MCF 10A (cell line): ENCODE measurements at places on chromosomes 7 and 10.

DNA sequence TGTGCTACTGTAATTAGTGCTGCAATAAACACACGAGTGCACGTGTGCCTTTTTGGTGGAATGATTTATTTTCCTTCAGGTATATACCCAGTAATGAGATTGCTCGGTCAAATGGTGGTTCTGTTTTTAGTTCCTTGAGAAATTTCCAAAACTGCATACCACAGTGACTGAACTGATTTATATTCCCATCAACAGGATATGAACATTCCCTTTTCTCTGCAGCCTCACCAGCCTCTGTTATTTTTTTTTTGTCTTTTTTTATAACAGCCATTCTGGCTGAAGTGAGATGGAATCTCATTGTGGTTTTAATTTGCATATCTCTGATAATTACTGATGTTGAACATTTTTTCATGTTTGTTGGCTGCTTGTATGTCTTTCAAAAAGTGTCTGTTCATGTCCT lies 922.9 kb upstream of the LRRN3 start:
- DNase-seq, result no peak

GRCh38 chr7:923108-924041 lies 31.1 kb downstream of the ADAP1 start:
- DNase-seq, result no peak

GRCh38 chr10:95840121-95840520 lies 67.7 kb upstream of the CC2D2B start:
- no peak for DNase-seq

- DNase-seq, result no peak
Measured at GRCh38 chr7:12581897-12582296, 11.4 kb downstream of the SCIN start.

DNA sequence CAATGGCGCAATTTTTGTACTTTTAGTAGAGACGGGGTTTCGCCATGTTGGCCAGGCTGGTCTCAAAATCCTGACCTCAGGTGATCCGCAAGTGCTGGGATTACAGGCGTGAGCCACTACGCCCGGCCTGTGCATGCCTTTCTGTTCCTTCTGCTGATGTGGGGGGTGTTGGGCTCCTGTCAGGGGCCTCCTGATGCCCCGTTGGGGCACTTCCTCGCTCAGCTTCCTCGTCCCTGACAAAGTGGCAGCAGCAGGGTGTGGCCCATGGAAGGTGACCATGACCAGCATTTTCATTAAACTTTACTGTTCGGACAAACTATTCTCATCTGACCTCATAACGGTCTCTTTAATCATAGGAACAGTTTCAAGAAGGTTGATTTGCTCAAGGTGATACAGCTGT lies 69.4 kb downstream of the TBXAS1 start:
- no peak for DNase-seq

DNA sequence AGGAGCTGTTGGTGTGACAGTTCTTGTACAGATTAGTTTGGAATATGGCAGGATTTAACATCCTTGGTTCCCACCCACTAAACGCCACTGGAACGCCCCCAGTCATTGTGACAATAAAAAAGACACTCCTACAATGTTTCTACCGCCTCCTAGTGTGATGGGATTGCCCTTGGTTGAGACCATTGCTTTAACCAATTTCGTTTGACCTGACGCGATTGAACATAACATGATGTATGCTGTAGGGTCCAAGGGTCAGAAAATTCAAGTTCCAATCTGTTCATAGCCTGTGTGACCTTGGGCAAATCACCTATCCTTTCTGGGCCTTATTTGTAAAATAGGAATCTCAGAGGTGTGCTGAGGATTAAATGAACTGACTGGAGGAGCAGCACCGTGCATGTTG lies 12.5 kb downstream of the MXI1 start:
- no peak for DNase-seq

DNA sequence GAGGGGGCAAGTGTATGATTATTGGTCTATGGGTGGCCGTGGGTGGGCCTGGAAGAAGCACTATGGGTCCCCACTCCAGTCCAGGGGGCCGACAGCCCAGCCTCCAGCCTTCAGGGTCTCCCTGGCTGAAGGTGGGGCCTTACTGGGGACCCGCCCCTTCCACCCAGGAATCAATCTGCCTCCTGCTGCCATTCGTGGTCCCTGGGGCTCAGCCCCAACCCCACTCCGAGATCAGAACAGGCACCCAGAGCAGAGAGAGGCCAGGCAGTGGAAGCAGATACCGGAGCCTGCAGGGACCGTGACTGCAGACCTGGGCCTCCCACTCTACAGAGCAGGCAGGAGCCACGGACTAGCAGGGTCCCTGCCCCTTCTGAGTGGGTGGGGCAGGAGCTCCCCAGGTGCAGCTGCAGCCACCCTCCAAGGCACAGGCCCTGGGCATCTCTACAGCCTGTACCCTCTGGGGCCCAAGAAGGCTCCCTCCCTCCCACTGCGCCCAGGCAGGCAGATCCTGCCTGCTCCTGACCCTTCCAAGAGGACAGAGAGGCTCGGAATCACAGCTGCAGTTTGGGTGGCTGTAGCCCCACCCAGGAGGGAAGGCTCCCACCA lies 13.6 kb upstream of the FOXL3 start:
- DNase-seq, result no peak

DNA sequence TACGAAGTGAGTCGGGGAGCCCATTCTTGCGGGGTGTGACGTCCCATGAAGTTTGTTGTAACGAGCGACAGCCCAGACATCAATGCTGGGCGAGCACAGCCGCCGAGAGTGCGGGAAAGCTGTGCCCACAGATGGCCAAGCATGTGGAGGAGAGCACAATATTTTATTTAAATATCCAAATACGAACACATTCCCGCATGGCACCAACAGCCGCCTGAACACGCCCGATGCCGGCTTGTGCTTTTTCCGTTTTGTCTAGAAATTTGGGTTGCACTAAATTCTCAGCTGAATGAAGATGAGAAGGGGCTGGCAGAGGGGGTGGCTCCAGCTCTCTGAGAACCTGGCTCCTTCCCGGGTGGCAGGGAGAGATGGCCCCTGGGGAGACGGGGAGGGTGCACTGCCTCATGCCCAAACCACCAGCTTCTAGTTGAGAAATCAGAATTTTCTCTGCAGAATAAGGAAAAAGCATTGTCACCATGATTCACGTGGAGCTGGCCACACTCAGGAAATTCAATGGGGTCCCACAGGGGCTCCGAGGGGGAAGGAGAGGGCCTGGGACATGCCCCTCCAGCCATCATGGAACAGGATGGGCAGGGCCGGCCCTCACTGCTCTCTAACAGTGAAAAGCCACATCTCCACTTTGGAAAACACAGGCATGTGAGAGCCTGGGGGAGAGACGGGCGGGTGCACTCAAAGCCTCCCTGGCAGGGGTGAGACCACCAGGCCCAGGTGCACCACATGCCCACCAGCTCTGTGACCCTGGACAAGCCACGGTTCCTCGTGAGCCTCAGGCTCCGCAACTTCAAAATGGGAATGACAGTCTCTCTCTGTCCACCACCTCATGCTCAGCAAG lies 48.3 kb downstream of the EBF3 start:
- DNase-seq, result no peak

- no peak for DNase-seq
Measured at GRCh38 chr10:80157561-80157960, 25.0 kb downstream of the PLAC9 start.

GRCh38 chr7:71019706-71020105 lies 112.2 kb upstream of the GALNT17 start:
- no peak for DNase-seq

DNA sequence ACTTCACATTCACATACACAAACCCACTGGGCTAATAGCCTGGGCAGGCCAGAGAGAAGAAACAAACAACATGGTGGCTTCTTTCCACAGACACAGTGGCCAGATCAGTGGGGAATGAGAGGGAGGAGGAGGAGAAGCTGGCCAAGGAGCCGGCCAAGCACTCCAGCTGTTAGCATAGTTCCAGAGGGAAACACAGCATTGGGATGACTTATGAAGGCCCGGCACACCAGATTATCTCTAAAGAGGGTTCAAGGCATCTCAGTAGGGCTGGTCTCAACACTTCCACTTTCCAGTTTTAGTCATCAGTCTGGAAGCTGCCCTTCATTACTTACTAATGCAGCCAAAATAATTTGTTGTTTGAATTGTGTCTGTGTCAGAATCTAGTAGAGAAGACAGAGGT lies 42.1 kb upstream of the GPR26 start:
- DNase-seq, result no peak

DNA sequence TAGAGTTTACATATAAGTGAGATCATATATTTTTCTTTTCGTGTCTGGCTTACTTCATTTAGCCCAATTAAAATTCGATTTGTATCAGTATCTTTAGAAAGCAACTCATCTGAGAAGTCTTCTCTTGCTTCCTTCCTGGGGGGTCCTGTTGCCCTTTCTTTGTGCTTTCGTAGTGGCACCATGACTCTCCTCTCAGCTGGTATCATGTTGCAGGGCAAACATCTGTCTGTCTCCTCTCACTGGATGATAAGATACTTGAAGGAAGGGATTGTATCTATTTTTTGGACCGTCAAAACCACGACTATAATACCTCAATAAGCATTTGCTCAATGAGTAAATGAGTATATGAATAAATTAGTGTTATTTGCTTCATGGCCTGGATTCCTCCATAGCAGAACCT lies 382.5 kb upstream of the SORCS1 start:
- no peak for DNase-seq

DNA sequence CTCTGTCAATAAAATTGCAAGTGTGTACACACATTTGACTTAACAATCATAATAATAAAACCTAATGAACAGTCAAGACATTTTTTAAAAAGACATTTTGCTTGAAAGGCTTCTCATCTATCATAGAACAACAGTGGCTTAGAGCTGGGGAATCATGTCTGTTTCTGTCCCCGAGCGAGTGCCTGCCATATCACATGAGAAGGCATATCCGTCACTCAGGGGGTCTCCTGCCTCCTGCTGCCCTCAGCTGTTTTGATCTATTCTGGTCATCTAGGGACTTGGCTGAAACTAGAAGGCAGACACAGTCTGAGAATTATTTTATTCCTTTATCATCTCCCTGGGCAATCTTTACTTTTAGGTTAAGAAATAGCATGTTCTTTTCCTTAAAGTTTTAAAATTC lies 278.7 kb upstream of the KLF6 start:
- DNase-seq, result no peak
